ENCODE measurements at places on chromosomes 3 and 15. TPM values are rescaled to one million over a fixed set of nuclear protein-coding genes. Genes with fewer than 3 reads are reported as not detected.
A peak's percentile ranks its signal among the peaks of the same experiment; 100 is the strongest.

DNA sequence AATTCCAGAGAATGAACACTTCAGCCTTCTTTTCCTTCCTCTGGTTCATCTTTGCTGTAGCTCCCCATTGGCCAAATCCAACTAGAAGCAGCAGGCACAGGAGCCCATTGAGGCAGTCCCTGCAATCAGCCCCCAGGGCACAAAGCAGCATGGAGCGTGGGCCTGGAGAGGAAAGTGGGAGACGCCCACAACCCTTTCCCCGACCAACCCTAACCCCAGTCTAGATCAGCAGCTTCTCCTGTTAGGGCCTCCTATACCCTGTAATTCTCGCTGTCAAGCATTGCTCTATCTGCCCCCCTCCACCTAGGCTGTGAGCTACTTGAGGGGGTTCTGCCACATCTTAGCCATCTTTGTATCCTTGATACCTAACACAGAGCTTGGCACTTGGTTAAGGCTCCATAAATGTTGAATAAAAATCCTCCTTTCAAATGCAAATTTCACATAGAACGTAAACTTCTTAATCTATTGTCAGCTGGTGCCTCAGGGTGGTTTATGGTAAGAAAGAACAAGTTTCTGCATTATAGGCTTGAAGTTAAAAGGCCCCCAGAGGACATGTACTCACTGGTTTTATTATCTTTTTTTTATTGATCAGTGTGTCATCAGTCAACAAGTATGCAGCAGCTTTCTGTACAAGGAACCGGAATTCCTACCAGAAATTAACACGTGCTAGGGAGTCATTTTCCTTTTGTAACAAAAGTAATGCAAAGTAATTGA, 97.9 kb upstream of the PFN2 start:
- DNase-seq, result peak; percentile 64

DNA sequence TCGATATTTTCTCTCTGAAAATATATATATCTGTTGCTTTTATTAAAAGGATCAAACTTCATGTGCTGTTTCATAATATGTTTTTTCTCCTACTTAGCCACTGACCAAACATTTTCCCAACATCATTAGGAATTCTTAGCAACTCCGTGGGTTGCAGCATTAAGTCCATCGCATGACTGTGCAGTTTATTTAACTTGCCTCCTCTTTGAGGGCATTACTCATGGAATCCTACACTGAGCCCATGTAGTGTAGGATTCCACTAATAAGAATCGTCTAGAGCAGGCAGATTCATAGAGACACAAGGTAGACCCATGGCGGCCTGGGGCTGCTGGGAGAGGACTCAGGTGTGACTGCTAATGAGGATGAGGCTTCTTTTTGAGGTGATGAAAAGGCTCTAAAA, 49.3 kb downstream of the CMTM6 start:
- DNase-seq, result no peak

GRCh38 chr15:81298611-81299010, 25.3 kb downstream of the STARD5 start:
- no peak for DNase-seq

- DNase-seq, result no peak
Observed at GRCh38 chr15:67784856-67785430, 40.4 kb upstream of the SKOR1 start.

DNA sequence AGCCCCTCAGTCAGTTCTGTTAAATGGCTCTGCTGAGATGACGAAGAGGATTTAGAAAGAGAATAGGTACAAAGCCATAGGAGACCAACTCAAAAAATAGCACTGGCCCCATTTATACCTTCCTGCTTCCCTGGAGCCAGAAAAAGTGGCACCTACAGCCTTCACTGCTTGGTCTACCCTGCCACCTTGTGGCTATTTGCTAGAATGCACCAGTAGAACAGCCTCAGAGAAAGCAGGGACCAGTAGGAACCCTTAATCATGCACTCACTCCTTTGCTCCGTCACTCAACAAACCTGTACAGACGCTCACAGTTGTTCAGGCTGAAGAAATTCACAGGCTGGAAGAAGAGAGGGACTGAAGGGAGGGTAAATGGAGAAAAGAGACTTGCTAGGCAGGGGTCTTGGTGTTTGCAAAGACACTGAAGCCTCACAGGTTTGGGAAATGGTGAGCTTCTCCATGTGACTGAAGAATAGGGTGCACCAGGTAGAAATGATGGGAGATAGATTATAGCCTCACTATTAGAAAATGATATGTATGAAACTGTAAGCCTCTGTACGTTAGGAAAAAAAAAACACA, 12.1 kb upstream of the RTP2 start:
- DNase-seq, result peak; percentile 92

DNA sequence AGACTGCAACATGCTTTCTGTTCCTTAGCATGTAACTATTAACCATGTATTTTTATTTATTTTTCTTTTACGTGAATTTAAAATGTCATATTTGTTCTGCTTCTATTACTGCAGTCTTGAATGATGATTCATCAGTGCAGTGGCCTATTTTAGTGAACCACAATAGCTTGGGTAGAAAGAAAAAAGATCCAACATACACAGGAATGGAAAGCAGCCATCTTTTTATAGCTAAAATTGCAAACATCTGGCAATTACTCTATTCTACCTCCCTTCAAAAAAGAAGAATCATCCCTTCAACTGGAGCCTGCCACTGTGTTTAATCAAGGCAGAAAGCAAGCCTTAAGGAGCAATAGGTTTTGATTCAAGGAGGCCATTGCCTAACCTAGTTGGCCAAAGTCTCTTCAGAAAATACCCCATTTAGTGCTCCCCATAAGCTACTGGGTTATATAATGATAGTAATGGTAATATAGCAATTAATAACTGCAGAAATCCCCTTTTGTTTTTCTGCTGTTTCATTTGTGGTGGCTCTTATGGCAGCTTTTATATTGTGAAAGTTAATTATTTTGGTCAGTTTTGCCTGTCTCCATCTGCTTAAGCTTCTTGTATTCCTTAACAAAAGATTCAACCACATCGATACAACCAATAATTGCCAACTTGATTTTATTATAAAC, 267.3 kb downstream of the LPP start:
- DNase-seq, result peak; percentile 78

DNA sequence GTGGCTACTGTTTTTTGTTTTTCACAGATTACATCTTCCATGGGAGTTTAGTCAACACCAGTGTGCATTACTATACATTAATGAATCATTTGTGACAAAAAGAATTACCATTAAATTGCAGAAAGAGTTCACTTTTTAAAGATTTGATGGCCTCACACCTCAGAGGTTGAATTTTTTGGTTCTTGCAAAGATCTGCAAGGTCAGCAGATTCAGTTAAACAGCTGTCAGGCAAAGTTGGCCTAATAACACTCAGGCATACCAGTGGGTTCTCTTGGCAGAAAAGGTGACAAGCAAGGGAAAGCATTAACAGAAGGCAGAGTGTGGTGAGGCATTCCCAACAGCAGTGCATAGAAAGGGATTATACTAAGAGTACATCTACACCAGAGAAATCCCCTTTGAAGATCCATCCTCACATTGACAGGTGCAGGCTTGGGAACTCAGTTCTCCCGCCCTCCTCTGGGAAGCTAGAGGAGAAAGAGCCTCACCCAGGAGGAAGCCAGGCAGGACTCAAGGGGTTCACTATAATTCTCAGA, 24.3 kb upstream of the PTX3 start:
- no peak for DNase-seq

DNA sequence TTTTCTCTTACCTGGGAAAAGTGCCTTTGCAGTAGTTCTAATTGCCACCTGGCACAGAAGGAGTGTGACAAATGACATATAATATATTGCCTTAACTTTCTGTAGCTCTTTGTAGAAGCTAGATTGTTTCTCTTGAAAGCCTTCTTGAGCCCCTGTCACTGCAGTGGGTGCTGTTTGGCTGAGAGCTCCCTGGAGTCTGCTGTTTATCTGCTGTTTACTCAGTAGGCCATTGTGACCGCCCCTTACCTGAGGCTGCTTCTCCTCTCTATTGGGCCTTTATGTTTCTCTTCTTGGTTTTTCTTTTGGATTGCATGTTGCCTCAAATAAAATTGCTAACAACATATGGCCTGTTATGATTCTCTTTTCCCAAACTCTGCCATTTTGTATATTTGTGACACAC, 16.7 kb downstream of the MAP2K5 start:
- DNase-seq, result no peak

GRCh38 chr3:193809106-193809505, 216.1 kb downstream of the OPA1 start:
- DNase-seq, result no peak

DNA sequence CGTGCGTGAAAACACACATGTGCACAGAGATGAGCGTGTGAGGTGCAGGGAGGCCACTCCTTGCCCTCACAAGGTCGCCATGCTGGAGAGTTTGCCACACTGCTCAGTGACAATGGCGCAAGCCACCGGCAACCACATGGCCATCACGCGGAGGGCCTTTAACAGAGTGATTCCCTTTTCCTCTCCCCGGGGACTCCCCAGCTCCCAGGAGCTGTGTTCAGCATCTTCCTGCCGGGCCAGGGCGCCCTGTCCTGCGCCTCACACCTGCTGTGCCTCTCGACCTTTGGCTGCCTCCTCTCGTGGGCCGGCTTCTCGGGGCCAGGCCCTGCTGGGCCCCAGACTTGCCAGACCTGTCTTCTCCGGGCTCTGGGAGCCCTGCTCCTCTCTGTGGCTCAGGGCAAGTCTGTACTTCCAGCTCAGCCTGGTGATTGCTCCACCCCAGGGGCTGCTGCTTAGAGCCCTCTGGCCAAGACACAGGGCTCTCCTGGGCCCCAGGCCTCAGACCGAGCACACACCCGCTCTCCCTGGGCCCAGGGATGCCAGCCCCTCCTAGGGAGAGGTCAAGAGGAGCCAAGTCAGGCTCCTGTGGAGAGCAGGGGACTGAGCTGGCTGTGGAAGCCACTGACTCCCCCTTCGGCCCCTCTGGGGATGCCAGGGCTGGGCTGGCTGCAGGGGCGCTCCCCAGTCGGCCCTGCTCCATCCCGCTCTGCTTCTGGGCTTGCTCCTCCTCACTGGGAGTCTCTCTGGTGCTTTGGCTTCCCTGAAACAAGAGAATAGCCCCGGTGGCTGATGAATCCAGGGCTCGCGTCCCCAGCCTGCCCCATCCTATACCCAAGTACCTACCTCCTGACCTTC, 5.6 kb downstream of the CCDC9B start:
- DNase-seq, result no peak

- DNase-seq, result no peak
Observed at GRCh38 chr15:38670128-38671005, 105.8 kb upstream of the RASGRP1 start.

GRCh38 chr15:99566157-99566897, 543 bp downstream of the MEF2A start:
- DNase-seq, result peak; percentile 5

DNA sequence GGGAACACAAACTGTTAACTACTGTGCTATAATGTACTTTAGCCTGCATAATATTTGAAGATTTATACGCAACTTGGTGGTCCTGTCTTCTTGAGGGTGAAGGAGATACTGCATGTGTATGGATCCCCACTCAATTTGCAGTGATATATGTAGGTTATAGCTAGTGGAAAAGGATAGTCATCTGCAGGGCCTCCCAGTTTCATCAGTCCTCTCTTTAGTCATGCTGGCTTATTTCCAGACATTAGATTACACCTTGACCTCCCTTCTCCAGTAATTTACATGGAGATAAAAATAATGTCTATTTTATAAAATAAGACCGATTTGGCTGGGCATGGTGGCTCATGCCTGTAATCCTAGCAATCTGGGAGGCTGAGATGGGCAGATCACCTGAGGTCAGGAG, 3.7 kb downstream of the NR1D2 start:
- peak; percentile 32 for DNase-seq

DNA sequence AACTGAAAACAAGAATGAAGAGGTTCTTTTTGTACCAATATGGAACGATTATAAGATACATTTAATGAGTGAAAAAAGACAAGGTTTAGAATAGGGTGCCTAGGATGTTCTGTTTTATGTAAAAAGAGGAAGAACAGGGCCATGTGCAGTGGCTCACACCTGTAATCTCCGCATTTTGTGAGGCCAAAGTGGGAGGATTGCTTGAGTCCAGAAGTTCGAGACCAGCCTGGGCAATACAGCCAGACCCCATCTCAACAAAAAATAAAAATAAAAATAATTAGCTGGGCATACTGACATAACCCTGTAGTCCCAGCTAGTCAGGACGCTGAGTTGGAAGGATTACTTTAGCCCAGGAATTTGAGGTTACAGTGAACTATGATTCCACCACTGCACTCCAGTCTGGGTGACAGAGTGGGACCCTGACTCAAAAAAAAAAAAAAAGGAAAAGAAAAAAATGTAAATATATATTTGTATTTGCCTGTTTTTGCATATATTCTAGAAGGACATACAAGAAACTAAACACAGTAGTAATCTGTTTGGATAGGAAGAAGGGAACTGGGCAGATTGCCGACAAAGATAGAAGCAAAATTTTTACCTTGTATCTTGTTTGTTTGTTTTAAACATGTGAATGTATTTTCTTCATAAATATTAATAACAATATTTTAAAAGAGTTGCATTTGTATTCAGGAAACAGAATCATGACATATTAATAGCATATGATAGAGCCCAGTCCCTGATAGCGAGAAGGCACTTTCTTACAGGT, 174.3 kb downstream of the SOX2 start:
- no peak for DNase-seq

GRCh38 chr3:145798007-145798406, 363.0 kb downstream of the PLOD2 start:
- DNase-seq, result no peak

DNA sequence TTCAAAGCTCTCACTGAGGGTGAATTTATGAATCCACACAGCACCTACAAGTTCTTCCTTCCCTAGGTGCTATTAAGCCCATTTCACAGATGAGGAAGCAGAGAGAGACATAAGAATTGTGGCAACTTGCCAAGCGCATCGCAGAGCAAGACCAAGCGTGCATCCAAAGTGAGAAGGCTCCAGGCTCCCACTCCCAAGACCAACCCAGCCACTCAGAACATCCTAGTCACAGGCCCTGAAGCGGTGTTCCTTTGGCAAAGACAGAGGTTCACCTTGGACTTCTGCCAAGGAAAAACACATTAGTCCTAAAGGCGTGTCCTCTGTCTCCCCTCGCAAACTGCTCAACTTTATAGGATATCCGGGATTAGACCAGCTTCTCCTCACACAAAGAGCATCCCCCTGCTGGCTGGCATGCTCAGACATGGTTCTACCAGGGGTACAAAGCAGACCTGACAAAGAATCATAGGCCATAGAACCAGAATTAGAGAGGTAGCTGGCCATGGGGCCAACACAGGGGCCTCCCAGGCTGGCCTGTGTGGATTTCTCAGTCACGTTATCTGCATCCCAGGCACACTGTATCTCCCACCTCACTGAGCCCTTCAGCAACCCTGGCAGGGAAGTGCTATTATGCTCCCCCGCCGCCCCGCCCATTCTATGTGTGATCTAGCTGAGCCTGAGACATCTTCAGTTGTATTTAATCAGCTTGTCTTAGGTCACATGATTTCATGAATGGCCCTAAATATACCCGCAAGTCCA, 160.2 kb downstream of the FOXP1 start:
- peak; percentile 97 for DNase-seq

The CP gene
- not detected for total RNA-seq

The SLCO3A1 gene
- 0.07 TPM for total RNA-seq

The MUC13 gene
- 0.04 TPM for total RNA-seq

The SRGAP3 gene
- 9.6 TPM for total RNA-seq

The LRRC58 gene
- 33.7 TPM for total RNA-seq

The ARL14 gene
- total RNA-seq, result 3.9 TPM

The CFAP100 gene
- total RNA-seq, result not detected

Data from PC-3 (cell line).